Hindlimb muscle (tissue), 1 donor: ENCODE measurements at places on chromosomes 11 and 22. TPM values are rescaled to one million over a fixed set of nuclear protein-coding genes. Genes with fewer than 3 reads are reported as not detected.

DNA sequence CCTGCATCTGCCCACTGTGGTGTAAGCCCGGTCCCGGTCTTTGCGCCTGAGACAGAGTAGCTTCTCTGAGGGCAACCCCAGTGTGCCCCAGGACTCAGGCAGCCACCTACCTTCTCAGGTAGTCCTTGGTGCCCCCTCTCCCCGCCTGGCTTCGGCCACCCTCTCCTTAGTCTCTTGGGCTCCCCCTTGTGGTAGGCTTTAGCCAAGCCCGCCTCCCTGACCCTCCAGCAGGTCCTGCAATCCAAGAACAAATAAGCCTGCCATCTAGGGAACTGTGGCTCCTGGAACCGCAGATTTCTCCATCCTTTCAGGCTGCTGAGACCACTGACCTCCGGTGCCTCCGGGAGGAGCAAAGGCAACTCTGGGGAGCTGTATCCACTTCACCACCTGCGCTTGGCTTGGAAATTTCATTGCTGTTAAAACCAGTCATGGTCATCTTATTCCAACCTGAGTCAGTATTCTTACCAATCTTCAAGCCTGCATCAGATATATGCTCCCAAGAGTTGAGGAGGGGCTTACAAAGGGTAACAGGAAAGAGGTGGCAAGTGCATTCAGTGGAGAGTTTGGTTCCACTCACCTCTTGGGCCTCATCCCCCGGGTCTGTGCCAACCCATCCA lies 52.8 kb upstream of the TENM4 start:
- DNase-seq, result peak; percentile 49

- no peak for DNase-seq
Measured at GRCh38 chr11:69957849-69958248, 120.3 kb upstream of the ANO1 start.

DNA sequence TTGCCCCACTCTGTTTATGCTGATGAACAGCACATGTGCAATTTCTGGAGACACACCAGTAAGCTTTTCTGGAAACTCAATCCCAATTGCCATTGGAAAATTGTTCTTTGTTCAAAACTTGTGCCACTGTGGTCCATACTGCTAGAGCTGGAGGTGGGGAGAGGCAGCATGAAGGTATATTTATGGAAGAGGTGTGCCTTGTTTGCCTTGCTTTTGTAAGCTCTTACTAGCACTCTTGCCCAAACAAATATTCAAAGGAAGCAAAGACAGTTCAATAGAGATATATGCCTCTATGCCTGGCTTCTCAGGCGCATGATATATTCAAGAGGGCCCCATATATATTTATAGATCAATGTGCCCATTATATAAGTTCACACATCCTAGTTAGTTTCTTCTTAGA lies 42.7 kb downstream of the TIMP3 start:
- DNase-seq, result no peak

DNA sequence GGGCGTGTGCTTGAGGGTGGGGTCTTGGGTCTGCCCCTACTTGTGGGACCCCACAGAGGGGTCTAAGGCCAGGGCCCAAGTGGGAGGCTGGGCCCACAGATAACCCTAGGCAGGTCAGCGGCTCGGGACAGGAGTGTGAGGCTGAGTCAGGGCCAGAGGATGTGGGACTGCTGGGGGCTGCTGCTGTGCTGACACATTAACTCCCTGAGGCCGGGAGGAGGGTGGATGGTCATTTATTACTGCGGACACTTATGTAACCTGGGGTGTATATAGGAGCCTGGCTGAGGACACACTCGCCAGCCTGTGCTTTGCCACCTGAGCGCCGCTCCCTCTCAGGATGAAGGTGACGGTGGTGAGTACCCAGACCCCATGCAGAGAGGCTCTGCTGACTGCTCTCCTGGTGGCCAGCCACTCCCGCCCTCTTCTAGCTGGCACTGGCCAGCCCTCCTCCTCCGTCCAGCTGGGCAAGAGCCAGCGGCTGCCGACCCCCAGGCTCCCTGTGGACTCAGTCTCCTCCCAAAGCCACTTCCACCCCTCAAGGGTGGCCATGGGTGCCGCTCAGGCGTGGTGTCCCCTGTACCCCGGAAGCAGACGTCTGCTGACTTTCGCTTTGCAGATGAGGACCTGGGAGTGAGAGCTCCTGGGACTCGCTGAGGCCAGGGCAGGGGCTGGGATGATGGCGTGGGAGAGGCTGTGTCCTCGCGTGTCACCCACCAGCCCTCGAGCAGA lies at the start of gene MIOX:
TSS of gene MIOX (plus strand) at position 299 of the 729 bp plus-strand sequence. CDS start at position 338, 39 bp downstream.
- no peak for DNase-seq

- DNase-seq, result no peak
Measured at GRCh38 chr11:72528121-72528520, 93.8 kb upstream of the CLPB start.

DNA sequence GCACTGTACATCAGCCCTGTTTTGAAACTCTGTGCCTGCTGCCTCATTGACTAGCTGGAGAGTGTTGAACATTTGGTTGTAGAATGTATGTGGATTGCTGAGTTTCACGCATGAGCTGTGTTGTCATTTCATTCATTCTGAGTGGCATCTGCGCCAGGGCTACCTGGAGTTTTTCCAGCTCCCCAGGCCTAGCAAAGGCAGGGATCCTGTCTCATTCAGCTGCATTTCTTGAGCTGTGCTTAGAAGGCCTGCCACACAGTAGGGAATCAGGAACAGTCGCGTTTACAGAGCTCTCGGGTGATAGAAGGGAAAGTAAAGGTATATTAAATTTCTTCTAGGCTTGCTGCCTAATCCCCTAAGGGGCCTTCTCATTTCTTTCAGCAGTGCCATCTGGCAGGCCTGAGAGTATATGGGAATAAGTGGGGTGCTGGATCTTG lies 44.3 kb downstream of the PTPRJ start:
- DNase-seq, result no peak

GRCh38 chr11:14184028-14184940 lies 174.7 kb downstream of the RRAS2 start:
- no peak for DNase-seq

- DNase-seq, result no peak
Measured at GRCh38 chr11:110519796-110520195, 90.0 kb downstream of the FDX1 start.

- DNase-seq, result no peak
Measured at GRCh38 chr11:130103296-130103814, 33.7 kb downstream of the APLP2 start.

GRCh38 chr22:31935961-31936635 lies 8.2 kb upstream of the YWHAH start:
- no peak for DNase-seq

DNA sequence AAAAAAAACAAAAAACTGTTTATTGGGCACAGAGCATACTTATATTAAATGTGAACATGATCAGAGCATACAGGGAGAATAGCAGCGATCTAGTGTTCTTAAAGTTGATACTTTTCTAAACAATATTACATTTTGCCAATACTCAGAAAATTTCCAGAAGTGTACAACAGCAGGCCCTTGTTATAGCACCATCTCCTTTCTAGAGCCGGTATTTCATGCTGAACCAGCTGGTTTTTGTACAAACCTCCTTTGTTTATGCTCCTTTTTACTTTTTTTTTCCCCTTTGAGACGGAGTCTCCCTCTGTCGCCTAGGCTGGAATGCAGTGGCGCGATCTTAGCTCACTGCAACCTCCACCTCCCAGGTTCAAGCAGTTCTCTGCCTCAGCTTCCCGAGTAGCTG lies 90.7 kb downstream of the PPP6R3 start:
- no peak for DNase-seq

DNA sequence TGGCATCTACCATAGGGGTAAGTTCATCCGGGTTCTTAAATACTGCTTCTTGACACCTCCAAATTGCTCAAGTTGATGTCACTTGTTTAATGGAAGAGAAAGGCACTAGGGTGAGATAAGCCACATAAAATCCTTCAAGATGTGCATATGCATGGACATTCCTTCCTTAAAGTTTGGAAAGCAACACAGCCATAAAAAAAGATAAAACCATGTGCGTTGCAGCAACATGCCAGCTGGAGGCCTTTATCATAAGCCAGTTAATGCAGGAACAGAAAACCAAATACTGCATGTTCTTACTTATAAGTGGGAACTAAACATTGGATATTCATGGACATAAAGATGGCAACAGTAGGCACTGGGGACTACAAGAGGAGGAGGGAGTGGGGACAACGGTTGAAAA lies 8.0 kb upstream of the IL18BP start:
- no peak for DNase-seq

GRCh38 chr11:6498121-6498520 lies 1.0 kb downstream of the DNHD1 start:
- DNase-seq, result no peak

GRCh38 chr11:76448506-76448905 lies 3.7 kb downstream of the EMSY start:
- DNase-seq, result no peak

DNA sequence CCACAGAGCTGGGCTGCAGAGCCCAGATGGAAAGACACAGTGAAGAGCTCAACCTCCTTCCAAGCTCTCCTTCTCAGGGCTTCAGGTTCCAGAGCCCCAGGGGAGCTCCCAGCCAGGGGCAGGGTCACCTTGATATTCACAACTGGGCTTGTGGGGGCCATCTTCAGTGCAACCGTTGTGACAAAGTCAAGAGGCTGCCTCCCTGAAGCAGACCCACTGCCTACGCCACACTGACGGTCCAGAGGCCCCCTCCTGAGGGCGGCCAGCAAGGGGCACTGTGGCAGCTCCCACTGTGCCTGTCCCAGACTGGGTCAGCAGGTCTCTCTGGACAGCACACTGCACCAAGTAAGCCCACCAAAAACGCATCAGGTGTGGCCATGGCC lies 84.1 kb downstream of the DGCR2 start:
- DNase-seq, result no peak

DNA sequence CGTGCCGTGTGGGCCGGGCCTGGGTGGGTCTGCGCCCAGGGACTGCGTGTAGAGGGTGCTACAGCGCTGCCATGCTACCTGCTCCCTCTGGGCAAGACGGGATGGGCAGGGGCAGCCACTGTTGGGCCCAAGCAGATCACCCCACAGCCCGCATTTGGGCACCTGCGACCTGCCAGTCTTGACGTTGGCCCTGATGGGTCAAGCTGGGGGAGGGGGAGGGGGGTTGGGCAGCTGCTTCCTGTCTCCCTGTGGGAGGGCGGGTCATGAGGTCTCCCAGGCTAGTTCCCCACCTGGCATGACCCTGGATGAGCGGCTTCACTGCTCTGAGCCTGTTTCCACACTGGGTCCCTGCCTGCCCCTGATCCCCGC lies 2.8 kb upstream of the RPS19BP1 start:
- no peak for DNase-seq

DNA sequence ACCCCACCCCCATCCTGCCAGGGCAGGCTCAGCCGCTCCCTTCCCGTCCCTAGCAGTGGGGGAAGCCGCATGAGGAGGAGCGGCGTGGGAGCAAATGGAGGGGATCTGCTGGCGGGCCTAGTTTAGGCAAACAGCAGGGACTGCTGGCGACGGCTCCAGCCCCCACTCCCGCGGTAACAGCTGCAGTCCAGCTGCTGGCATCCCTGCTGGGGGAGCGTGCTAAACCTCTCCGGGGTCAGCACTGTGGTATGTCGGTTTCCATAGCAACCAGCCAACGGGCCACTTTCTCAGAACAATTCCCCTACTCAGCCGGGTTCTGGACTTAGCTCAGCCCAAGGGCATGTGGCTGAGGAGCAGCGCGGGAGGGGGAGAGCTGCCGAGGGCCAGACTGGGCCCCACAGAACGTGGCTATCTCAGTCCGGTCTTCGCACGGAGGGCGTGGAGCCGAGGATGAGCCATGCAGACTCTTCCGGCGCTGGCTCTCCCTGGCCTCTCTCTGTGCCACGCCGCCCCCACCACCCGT lies 98.8 kb downstream of the PKNOX2 start:
- DNase-seq, result peak; percentile 86

GRCh38 chr11:46894506-46894905 lies 23.8 kb downstream of the LRP4 start:
- no peak for DNase-seq

DNA sequence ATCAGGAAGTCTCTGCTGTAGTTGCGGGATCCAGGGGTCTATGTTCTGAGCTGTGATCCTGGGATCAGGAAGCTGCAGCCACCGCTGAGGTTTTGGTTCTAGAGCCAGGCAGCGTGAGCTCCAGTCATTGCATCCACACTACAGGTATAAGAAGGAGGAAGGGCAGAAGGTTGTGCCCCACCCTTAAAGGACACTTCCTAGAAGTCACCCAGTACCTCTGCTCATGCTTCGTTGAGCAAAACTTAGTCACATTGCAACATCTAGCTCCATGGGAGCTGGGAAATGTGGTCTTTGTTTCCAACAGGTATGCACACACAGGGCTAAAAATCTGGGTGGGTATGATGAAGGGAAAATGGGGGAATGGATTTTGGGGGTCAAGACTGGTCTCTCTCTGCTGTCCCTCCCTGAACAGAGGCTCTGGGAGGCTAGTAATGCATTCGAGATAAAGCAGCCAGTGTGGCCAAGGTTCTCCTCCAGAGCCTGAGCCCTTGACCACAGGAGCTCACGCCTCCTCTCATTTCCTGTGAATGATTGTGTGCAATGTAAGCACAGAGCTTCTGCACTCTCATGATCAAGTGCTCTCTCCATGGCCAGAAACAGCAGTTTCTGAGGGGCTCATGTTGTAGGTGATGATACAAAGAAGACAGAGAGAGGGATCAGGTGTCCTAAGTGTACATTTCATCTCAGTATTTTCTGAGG lies 86.8 kb upstream of the OR4B1 start:
- DNase-seq, result no peak

The WDR74 gene
- 37.2 TPM for polyA plus RNA-seq

The ARHGAP42 gene
- polyA plus RNA-seq, result 26.3 TPM

The DUSP8 gene
- 28.4 TPM for polyA plus RNA-seq

The DENND5A gene
- 68.0 TPM for polyA plus RNA-seq

The STK33 gene
- polyA plus RNA-seq, result 3.0 TPM

The KCNJ1 gene
- polyA plus RNA-seq, result 0.14 TPM

The CECR2 gene
- 30.5 TPM for polyA plus RNA-seq

The OR56A3 gene
- polyA plus RNA-seq, result not detected

The CALCA gene
- polyA plus RNA-seq, result not detected

The EHF gene
- 0.22 TPM for polyA plus RNA-seq

The APOL5 gene
- polyA plus RNA-seq, result 2.0 TPM

The PANX3 gene
- not detected for polyA plus RNA-seq

The OR2AG1 gene
- not detected for polyA plus RNA-seq
